ENCODE measurements at places on chromosomes 11 and 22.

- DNase-seq = no peak
Measured at GRCh38 chr11:123247496-123247799, 52.4 kb upstream of the CLMP start.

DNA sequence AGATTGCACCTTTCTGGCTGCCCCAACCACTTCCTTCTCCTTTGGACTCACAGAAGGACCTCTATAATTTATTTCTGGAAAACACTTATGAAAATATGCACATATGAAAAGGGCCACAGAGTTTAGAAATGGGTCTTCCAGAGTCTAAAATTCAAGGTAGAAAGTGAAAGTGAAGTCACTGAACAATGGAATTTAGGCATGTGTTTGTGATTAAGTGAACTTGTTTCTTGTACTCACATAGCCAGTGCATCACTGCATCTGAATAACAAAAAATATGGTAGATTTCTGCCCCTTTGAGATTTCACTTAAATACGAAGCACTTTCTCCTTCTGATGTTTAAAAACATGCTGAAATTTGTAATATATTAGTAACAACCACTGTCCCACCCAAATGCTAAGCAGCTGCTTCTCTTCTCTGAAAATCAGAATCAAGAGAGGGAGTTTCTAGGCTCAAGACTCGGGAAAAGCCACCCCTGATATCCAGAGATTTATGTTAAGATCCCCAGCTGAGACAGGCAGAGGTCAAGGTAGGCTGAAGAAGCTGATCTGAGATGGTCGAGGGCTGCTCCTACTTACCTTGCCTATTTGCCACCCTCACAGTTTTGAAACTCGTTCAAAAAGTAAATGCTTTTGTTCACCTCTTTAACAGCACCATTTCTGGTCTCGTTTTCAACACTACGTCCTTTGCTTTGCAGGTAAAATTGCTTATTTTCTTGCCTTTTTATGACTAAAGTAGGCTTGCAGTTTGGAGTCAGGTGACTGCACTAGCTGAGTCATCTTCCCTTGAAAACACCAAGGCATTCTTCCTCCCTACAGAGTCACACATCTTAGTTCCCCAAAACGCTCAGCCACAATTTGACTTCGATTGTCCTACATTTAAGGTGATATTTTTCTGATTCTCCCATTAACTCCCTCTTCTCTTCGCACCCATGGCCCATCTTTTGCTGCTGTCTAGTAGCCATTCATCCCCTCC, at the start of gene XKR3:
Gene XKR3, minus strand, starts transcription at position 696 of the 972 bp plus-strand sequence. CDS start 17,338 bp downstream, outside the sequence.
- DNase-seq = peak; percentile 4

DNA sequence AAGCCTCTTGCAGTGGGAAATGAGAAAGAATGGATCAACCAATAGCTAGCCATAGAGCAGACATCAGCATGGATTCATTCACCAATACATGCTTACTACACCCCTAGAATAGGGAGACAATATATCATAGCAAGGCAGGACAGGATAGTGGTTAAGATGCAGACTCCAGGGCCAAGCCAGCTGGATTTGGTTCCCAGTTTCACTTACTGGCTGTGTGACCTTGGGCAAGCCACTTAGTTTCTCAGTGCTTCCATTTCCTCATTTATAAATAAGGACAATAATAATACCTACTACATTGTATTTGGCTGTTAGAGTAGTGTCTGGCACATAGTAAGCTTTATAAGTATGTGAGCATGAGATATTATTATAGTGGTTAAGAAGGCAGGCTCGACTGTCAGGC, 7.1 kb downstream of the DCHS1 start:
- DNase-seq = no peak

- DNase-seq = no peak
Measured at GRCh38 chr22:49903322-49904039, 14.8 kb downstream of the ALG12 start.

DNA sequence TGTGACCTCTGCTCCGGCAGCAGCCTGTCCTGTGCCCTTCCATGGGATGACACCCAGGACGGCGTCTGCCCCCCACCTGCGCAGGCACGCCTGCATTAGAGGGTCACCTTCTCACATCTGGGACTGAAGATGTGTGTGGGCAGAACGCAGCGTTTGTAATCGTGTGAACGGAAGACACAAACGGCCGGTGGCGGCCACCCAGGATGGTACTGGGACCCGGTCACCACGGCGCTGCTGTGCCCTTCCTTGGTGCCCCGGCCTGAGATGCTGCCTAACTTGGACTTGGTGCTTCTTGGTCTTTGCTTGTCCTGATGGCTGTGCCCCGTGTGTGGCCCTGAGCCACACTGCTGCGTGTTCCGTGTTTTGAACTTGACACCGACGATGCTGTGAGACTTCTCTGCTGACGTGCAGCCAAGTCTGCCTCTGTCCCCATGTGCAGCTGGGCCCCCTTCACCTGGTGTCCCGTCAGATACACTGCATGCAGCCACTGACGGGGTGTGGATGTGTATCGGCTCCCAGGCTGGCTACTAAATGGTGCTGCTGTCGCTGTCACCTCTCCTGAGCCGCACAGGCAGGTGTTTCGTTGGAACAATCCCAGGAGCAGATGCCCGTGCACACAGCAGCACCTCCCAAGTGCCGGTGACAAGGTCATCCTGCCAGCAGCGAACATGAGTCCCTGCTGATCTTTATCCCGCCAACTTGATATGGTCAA, 21.4 kb downstream of the YPEL1 start:
- no peak for DNase-seq

- DNase-seq = peak; percentile 52
Measured at GRCh38 chr11:789943-790342, at the start of gene CEND1. Gene CEND1, minus strand, starts transcription at chr11:790090. Its CDS starts 1,514 bp downstream, at chr11:788576.

DNA sequence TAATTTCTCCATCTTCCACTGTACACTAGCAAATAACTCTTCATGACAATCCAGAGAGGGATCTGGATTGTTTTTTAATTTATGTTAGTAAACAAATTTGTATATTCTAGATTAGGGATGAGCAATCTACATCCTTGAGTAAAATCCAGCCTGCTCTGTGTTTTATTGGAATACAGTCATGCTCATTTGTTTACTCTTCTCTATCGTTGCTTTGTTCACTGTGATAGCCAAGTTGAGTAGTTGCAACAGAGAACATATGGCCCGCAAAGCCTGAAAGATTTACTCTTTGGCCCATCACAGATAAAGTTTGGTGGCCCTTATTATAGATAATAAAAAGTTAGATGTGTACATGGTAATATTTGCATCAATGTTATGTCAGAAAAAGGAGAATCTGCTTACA, 6.2 kb upstream of the BLID start:
- no peak for DNase-seq

DNA sequence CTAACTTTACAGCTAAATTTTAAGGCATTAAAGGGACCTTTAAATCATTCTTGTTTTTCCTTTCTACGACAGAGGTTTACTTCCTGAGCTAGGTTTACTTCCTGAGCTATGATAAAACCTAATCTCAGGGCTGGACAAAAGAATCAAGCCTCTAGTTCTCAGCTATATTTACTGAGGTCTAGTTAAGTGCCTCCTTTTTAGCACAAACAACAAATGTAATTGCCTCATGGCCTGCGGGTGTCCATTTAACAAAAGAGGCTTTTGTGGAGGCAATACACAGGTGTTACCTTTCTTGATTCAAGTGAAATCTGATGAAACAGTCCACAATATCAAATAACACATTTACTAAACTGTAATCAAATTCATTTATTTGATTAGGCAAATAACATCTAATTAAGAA, 67.3 kb downstream of the IMMP1L start:
- DNase-seq = no peak
